H1 (cell line): ENCODE measurements at places on chromosomes 1 and 21.

GRCh38 chr1:25017436-25018109, 87.5 kb upstream of the RUNX3 start:
- H3K36me3 ChIP-seq, result no peaks in the 10 kb centered on the region
- no peaks in the 10 kb centered on the region for H3K4me1 ChIP-seq
- H3K27ac ChIP-seq, result no peak overlapping the region

- H3K27ac ChIP-seq, result no peak overlapping the region
- no peak overlapping the region for H3K4me3 ChIP-seq
- H3K36me3 ChIP-seq, result no peaks in the 10 kb centered on the region; the same call in 1 of the 2 replicates
Measured at GRCh38 chr1:119909890-119910596, 13.7 kb upstream of the ADAM30 start.

DNA sequence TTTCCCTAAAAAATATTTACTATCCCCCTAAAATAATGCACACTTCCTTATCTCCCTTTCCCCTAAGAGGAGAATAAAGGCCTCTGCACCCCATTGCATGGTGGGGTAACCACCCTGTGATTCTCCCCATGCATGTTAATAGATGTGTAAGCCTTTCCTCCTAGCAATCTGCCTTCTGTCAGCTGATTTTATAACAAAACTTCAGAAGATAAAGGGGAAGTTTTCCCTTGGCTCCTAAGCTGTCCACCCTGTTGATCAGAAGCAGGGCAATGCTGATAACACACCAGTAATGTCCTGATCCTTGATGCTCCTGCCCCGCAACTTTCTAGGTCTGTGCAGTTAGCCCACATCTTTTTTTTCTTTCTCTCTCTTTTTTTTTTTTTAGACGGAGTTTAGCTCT, 11.4 kb upstream of the RNF187 start:
- DNase-seq, result no peak
- H3K27me3 ChIP-seq, result peaks cover under 1% of the 10 kb centered on the region
- no peak overlapping the region for H3K27ac ChIP-seq

DNA sequence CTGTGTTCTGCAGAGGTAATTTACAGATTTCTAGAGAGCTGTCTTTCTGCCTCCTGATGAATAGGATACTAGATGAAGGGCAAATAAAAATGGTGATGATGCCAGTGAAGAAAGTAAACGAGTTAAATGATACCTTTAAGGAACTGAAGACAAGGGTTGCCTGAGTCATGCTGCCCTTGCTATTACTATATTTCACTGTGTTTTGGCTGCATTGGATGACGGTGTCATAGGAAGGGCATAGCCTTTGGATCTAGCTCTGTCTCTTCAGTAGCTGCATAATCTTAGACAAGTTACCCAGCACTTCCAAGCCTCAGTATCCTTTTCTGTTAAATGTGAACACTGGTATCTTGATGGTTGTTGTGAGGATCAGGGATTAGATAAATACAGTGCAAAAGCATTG, 131.5 kb upstream of the FGGY start:
- no peaks in the 10 kb centered on the region for H3K27me3 ChIP-seq
- no peak for DNase-seq
- H3K27ac ChIP-seq, result no peak overlapping the region
- no peak overlapping the region for H3K4me3 ChIP-seq

GRCh38 chr1:225754940-225755641, 22.5 kb upstream of the SRP9 start:
- H3K4me1 ChIP-seq, result no peaks in the 10 kb centered on the region
- no peak overlapping the region for H3K27ac ChIP-seq
- H3K36me3 ChIP-seq, result no peaks in the 10 kb centered on the region
